Karpas-422 (cell line): ENCODE measurements at places on chromosomes 6 and 20.

DNA sequence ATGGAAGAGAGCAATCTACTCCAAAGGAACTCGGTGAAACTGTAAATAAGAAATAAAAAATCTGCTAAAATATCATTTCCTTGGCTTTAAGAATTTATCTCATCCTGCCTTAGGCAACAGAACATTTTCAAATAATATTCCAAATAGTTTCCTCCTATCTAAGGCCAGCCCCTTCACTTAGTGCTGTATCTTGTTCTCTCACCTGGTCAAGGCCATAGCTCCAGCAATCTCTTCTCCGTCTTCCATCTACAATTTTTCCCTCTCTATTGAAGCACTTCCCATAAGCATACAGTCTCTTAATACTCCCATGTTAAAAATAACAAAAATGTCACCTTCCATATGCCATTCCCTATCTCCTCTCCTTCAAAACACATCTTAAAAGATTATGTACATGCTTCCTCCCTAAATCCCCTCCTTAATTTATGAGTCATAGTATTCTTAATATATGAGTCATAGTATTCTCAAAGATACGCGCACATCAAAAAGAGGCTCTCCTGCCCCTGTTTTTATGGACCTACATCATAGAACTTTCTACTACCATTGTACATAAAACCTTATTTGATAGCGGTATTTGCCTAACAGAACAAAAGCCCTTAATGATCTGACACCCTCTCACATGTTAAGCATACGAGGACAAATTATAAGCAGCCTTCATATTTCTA is 146.9 kb downstream of the PDE10A start:
- H3K36me3 ChIP-seq = no peaks in the 10 kb centered on the region
- DNase-seq = no peak
- no peaks in the 10 kb centered on the region for H3K27me3 ChIP-seq
- H3K4me3 ChIP-seq = no peak overlapping the region

- peaks cover 42% of the 10 kb centered on the region for H3K4me1 ChIP-seq
- DNase-seq = no peak
- H3K27me3 ChIP-seq = no peaks in the 10 kb centered on the region
- no peaks in the 10 kb centered on the region for H3K36me3 ChIP-seq
Measured at GRCh38 chr6:21592953-21593352, 598 bp upstream of the SOX4 start.

DNA sequence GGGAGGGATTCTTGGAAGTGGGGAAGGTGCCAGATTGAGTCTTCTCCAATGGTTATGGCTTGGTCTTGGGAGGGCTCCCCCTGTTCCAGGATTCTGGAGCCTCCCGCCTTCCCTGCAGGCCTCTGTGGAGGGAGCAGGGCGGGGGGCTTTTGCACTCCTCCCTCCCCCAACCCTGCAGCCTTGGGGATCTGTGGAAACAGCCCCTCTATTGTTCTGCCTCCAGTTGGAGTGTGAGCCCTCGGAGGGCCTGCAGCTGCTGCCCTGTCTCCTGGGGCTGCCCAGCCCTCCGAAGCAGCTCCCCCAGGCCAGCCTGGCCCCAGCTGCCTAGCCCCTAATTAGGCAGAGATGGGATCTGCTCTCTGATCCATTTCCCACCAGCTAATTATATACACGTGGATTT is 14.7 kb downstream of the FAM110A start:
- no peak overlapping the region for H3K27ac ChIP-seq
- no peak overlapping the region for H3K4me3 ChIP-seq
- no peaks in the 10 kb centered on the region for H3K27me3 ChIP-seq
- no peak for DNase-seq
- no peaks in the 10 kb centered on the region for H3K36me3 ChIP-seq
- peaks cover 17% of the 10 kb centered on the region for H3K4me1 ChIP-seq

DNA sequence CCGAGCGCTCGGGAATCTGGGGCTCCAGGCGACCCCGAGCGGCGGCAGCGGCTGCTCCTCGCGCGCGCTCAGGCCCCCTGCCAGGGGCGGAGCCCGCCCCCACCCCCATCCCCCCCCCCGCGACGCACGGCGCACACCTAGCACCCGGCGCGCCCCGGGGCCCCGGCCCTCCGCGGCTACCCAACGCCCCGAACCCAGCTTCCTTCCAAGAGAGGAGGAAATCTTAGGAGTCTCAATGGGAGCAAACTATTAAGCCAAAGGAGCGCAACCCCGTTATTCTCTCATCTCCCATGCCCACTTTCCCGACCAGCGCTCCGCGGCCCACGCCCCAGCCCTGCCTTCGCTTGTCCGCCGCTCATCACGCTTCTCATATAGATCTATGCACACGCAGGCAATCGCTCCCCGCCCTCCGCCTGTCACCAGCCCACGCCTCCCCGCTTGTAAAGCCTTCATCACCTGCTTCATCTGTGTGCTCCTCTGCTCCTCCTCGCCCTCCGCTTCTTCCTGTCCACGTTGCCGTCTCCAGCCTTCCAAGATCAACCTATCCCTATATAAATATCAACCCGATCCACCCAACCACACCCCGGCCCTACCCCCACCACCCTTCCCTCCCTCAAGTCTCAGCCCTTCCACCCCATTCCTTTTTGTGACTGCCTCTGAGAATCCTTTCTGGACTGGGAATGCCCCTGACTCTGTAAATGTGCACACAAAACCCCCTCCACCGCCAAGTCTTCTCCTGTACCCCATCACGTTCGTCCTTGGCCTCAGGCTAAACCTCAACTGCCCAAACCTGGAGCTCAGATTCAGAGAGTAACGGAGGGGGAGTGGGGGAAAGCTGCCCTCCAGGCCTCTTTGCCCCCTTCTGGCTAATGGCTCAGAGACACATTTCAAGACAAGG is at the start of gene DLK2:
DLK2 (minus strand) TSS at position 18 of the 898 bp plus-strand sequence. CDS start 723 bp downstream, outside the sequence.
- no peak within 1 kb of the TSS for H3K27ac ChIP-seq
- H3K4me3 ChIP-seq = peak within 1 kb of the TSS; percentile 72
- no peaks in the 10 kb centered on the region for H3K27me3 ChIP-seq
- peak; percentile 75 for DNase-seq
- peaks cover 12% of the 10 kb centered on the region for H3K4me1 ChIP-seq

GRCh38 chr6:26249707-26249956 is 115.4 kb upstream of the BTN3A2 start:
- no peak for DNase-seq
- no peak overlapping the region for H3K27ac ChIP-seq
- H3K4me1 ChIP-seq = peaks cover 15% of the 10 kb centered on the region
- H3K4me3 ChIP-seq = peak overlapping the region; percentile 63

DNA sequence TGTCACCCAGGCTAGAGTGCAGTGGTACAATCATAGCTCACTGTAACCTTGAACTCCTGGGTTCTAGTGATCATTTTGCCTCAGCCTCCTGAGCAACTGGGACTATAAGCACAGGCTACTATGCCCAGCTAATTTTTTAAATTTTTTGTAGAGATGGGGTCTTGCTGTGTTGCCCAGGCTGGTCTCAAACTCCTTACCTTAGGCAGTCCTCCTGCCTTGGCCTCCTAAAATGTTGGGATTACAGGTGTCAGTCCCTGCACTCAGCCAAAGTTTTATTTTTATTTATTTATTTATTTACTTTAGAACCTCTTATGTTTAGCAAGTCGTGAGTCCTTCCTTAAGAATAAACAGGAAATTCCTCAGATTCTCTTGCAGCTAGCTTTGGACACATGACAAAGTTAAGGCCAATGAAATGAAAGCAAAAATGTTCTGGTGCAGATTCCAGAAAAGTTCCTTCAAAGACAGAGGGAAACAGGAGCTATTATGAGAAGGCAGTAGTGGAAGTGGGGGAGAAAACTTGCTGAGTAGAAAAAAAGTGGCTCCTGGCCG is 19.1 kb downstream of the PIM1 start:
- no peak overlapping the region for H3K4me3 ChIP-seq
- H3K36me3 ChIP-seq = no peaks in the 10 kb centered on the region
- H3K27ac ChIP-seq = no peak overlapping the region
- no peak for DNase-seq
- no peaks in the 10 kb centered on the region for H3K4me1 ChIP-seq
- H3K27me3 ChIP-seq = no peaks in the 10 kb centered on the region
